Activated naive CD8-positive, alpha-beta T cell treated with anti-CD3 and anti-CD28 coated beads, Interleukin-2, amount 10 ng/mL, durations not matched to agents 7 days and 5 days (primary cell): ENCODE measurements at places on chromosomes 16 and 17. TPM values are rescaled to one million over a fixed set of nuclear protein-coding genes. Genes with fewer than 3 reads are reported as not detected.

The MT4 gene
- not detected for total RNA-seq

The GPR139 gene
- not detected for total RNA-seq

The TXNL4B gene
- 14.5 TPM for total RNA-seq

The EME1 gene
- 28.8 TPM for total RNA-seq

The CYBC1 gene
- total RNA-seq = 301 TPM

The KCNG4 gene
- total RNA-seq = not detected
